ENCODE measurements at places on chromosomes 11 and 22.

DNA sequence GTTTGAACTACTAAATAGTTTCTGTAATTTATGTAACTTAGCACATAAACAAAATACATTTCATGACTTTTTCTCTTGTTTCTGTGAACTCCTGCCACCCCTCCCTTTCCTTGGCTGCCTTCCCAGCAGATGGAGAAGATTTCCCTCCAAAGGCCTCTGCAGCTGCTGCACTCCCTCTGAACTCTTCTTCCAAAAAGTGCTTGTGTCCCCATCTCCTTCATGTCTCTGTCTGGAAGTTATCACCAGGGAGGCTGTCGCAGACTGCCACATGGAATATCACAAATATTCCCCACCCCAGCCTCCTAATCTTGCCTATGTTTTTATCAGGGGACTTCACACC, 1068.3 kb downstream of the OPCML start:
- no peak for DNase-seq

DNA sequence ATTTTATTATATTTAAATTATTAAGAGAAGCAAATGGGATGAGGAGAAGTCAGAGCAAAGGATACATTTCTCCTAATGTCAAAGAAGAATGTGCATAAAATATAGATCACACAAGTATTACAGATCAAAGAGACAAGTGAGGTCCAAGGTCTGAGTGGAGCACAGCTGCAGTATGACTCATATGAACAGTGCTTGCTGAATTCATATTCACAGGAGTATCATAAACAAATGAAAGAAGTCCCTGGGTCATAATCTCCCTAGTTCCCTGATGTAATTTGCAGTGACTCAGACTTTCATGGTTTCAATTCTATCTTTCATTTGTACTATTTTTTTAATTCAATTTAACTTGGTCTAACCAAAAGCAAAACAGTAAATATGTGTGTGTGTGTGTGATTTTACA, 499.0 kb upstream of the CCDC179 start:
- no peak for DNase-seq

GRCh38 chr11:61966734-61967115, 709 bp downstream of the FTH1 start:
- DNase-seq, result no peak

DNA sequence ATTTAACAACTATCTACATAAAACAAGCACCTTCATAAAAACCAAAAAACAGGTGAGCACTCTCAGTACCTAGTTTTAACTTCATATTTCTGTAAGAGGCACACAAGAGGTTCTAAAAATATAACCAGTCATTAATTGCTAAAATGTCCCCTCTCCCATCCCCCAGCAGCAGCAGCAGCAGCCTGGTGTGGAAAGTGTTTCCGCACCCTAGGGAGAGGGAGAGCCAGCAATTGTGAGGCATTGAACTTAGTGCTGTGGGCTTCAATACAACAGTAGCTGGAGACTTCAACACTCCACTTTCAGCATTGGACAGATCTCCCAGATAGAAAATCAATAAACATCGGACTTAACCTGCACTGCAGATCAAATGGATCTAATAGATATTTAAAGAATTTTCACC, 1158.5 kb downstream of the JRKL start:
- DNase-seq, result no peak

- no peak for DNase-seq
Measured at GRCh38 chr11:119885861-119886567, 157.0 kb upstream of the NECTIN1 start.

- no peak for DNase-seq
Measured at GRCh38 chr22:38549101-38549894, 20.7 kb downstream of the DMC1 start.

- DNase-seq, result no peak
Measured at GRCh38 chr11:92696076-92696475, 273.4 kb upstream of the MTNR1B start.

DNA sequence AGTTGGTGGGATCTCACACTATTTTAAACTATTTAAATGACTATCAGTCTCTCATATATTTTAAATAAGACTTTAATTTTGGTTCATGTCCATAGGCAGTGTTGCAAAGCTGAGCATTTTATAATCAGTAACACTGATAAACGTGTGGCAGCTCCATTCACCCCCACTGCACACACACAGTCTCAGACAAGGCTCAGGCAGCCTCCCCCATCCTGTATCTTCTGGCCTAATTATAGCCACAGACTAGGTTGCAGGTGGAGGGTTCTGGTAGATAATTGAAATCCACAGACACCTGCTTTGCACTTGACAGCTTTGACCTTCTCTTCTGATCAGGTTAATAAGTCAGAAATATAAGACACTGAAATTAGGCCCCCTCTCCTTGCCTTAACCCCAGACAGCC, 118.5 kb upstream of the LDLRAD3 start:
- DNase-seq, result no peak

GRCh38 chr11:8733852-8734251, 51.3 kb downstream of the RPL27A start:
- no peak for DNase-seq

GRCh38 chr11:67572305-67572704, 11.3 kb upstream of the GSTP1 start:
- DNase-seq, result no peak

DNA sequence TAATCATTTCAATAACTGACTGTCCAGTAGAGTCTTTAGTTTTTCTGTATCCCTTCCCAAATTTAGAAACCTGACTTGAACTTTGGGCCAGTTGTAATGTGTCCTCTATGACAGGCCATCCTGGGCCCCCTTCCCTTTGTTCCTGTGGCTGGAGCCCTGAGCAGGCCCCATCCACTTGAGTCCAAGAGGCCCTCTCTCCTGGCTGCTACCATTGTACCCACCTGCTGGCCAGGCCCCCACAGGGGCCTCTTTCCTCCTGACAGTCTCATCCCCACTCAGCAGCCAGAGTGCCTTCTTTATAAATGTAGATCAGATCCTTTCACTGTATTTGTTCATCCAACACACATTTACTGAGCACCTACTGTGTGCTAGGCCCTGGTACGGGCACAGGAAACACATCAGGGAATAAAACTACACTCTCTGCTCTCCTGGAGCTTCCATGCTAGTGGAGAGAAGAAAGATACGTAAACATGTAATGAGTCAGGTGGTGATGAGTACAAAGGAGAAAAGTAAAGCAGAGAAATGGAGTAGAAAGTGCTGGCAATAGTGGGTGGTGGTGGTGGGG, 2.7 kb upstream of the LRP5 start:
- no peak for DNase-seq

- no peak for DNase-seq
Measured at GRCh38 chr11:77188633-77189491, 60.8 kb downstream of the MYO7A start.

- DNase-seq, result no peak
Measured at GRCh38 chr11:71446942-71447688, 1.1 kb downstream of the DHCR7 start.

GRCh38 chr11:130908770-130909625, 7.3 kb downstream of the SNX19 start:
- no peak for DNase-seq

GRCh38 chr11:8099291-8099899, 18.4 kb downstream of the TUB start:
- no peak for DNase-seq

DNA sequence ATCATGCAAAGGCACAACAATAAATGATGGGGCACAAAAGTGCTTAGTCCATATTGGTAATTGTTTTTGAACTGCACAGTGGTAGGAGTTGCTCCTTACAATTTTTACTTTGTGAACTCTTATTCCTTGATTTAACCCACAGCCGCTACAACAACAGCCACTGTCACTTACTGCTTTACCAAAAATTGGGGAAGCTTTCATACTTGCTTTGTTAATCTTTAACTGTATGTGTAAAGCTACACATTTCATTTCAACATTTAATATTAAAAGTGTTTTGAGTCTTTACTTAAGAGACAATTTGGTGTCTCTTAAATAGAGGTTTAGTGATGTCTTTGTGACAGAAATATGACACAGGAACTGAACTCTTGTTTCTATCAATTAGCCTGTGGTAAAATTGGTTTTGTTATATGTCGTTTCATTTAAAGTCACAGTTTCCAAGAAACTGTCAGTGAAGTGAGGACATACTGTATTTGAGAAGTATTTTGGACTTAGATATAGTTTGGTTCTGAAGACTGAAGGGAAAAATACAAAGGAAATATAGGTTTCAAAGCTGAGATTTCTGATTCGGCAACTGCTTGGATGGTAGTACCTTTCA, 6.5 kb upstream of the IL18BP start:
- no peak for DNase-seq

DNA sequence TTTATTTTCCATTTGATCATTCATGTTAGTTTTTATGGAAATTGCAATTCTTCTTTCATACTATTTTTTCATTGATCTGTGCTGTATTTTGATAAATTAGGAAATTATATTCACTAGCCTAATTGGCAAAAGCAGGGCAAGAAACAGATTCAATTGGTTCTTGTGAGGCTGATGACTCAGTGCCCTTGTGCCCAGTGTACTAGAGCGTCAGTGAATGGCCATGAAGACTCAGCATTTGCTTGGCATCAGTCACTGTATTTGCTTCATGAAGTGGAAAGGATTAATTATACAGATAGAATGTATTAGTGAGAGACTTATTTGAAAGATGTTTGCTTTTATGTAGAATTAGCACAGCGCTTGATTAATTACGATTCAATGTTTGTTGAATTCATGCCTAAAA, 31.8 kb downstream of the MRGPRX1 start:
- no peak for DNase-seq

- no peak for DNase-seq
Measured at GRCh38 chr11:77106321-77106720, 3.7 kb downstream of the OMP start.

DNA sequence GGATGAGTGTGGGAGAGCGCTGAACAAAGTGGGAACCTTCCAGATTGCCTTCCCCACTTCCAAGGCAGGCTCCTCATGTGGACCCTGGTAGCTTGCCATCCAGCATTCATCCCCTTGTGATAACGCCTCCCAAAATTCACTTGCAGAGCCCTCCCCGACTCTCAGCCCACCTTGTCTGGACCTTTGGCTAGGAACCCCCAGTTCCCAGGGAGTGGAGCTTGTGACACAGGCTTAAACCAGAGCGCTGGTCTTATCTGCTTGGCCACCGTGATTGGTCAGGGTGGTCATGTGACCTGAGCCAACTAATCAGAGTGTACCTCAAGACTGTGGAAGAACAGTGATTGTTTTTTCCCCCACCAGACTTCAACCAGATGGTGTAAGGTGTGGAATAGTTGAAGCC, 9.6 kb upstream of the SLC35C1 start:
- no peak for DNase-seq

DNA sequence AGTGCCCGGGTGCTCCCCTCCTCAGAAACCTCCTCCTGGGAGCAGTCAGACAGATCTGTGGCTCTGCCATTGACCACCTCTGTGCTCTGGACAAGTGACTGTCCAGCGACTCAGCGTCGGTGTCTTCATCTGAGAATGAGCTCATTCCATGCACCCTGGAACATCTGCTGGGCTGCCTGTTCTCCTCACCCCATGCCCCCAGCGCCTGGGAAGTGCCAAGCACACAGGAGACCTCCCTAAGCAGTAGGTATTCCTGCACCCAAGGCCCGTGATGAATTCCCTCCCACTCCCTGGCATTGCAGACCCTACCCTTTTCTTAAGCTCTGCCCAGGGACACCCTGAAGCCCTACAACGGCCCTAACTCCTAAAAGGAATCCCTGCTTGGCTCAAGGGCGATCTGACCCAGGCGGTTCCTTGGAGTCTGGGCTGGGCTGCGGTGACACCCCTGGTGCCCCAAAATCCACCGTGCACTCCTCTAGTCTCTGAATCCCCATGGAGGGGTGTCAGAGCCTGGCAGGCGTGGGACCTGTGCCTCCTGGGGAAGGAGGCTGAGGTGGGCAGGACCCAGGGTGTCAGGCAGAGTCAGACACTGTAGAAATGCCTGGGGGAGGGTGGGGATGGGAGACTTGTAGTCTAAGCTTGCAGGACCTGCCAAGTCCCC, 92.0 kb downstream of the CEP164 start:
- DNase-seq, result no peak

- DNase-seq, result no peak
Measured at GRCh38 chr11:34214961-34215805, 109.8 kb downstream of the NAT10 start.

GRCh38 chr22:38951734-38952133, 5.7 kb upstream of the APOBEC3A start:
- DNase-seq, result no peak

DNA sequence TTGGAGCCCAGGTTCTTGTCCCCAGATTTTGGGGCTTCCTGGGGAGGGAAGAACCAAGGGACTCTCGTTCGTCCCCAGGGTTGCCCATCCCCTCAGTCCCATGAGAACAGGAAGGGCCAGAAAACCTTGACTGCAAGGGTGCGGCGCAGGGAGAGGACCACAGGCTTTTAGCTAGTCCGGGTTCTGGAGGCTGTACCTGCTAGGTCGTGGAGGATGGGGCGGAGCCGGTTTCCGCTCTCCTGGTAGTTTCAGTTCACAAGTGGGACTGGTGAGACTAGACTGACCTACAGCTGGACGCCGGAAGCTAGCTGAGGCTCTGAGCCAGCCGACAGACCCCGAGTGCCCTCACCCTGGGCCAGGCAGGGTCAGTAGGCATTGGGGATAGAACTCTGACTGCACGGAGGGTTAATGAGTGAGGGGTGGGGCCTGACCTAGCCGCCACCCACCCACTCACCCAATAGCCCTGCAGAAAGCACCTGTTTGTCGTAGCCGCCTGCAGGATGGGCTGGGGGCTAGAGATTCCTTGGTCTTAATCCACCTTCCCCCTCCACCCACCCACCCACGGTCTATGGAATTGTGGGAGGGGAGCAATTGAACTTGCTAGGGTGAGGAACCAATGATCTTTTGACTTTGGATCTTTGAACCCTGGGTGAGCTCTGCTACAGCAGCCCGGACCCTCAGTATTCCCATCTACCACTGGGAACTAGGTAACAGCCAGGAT, 1.5 kb downstream of the MAFF start:
- DNase-seq, result no peak

DNA sequence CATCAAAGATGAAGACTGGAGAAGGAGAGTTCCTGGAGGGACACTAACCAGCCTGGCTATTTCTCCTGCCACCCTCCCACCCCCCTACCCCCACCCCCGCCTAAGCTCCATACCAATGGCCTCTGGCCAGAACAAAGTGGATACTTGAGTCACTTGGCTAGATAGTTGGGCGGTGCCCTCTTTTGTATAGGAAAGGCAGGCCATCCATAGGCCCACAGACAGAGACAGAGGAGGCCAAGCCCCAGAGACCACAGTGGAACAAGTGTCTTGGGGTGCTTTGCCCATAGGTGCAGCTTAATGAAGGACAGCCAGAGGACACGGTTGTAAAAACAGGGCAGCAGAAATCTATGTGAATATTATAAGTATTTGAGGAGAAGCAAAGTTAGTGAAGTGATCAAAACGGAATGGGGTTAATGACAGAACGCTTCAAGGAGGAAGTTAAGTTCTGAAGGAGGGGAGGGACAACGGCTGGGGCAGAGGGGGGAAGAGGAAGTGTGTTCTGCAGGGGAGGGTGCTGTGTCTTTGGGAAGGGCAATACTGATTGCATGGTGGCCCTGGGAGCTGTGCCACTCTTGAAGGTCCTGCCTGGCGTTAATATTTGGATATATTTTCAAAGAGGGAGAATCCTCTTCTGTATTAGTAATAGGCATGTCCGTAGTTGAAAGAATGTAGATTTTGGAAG, 32.7 kb downstream of the FLI1 start:
- DNase-seq, result no peak

All from NCI-H1048 (cell line).